ENCODE measurements at places on chromosomes 1 and 21. TPM values are rescaled to one million over a fixed set of nuclear protein-coding genes. Genes with fewer than 3 reads are reported as not detected.

Gene AIRE
- total RNA-seq = not detected

DNA sequence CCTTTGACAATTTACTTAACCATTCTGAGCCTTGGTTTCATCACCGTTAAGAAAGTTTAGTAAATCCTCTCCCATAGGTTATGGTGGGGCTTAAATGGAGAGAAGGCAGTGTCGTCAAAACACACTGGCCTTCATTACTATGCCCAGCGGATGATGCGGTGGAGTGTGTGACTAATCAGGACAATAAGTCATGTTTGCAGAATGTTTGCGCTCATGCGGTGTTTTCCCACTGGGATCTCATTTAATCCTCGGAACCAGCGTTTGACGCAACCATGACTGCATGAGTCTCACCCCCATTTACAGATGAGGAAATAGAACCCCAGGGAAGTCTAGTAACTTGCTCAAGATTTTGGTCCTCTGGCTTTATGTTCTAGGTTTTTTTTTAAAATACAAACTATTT is 17.5 kb downstream of the SLC26A9 start:
- DNase-seq = peak; percentile 95

- DNase-seq = no peak
These were observed 127.3 kb upstream of the POU3F1 start for GRCh38 chr1:38173848-38174247.

- DNase-seq = no peak
These were observed 105.5 kb downstream of the FASLG start for GRCh38 chr1:172764378-172764777.

GRCh38 chr1:56758135-56758534 is 61.1 kb downstream of the FYB2 start:
- DNase-seq = peak; percentile 65

- no peak for DNase-seq
These were observed 49.9 kb downstream of the SNX27 start for GRCh38 chr1:151661751-151662150.

GRCh38 chr1:150138044-150138443 is 11.7 kb upstream of the PLEKHO1 start:
- no peak for DNase-seq

GRCh38 chr21:14755086-14755485 is 209.0 kb upstream of the SAMSN1 start:
- no peak for DNase-seq

DNA sequence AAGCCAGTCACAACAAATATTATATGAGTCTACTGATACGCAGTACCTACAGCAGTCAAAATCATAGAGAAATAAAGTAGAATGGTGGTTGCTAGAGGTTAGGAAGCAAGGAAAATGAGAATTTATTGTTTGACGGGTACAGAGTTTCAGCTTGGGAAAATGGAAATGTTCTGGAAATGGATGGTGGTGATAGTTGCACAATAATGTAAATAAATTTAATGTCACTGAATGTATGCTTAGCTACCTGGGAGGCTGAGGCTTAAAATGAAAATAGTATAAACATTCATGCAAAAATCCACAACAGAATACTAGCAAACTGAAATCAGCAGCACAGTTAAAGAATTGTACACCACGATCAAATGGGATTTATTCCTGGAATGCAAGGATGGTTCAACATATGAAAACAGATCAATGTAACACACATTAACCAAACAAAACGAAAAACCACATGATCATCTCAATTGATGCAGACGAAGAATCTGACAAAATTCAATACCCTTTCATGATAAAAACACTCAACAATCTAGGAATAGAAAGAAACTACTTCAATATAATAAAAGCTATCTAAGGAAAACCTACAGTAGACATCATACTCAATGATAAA is 10.7 kb downstream of the TUT4 start:
- DNase-seq = peak; percentile 14

Gene QSOX1
- total RNA-seq = 258 TPM

GRCh38 chr1:68142461-68142860 is 89.9 kb downstream of the WLS start:
- DNase-seq = no peak

- DNase-seq = no peak
These were observed 256.3 kb downstream of the TPR start for GRCh38 chr1:186118724-186119123.

Gene FCRL1
- not detected for total RNA-seq

Gene RNU1-2
- not detected for total RNA-seq

GRCh38 chr1:207313131-207313530 is 8.3 kb upstream of the CD55 start:
- peak; percentile 41 for DNase-seq

Gene NPHS2
- not detected for total RNA-seq

Gene LTN1
- total RNA-seq = 37.0 TPM

GRCh38 chr21:36728371-36729111 is 29.6 kb downstream of the SIM2 start:
- DNase-seq = peak; percentile 41

- no peak for DNase-seq
These were observed 2.7 kb upstream of the NEGR1 start for GRCh38 chr1:72285074-72285425.

GRCh38 chr1:93143136-93143535 is 37.1 kb downstream of the TMED5 start:
- DNase-seq = no peak

- DNase-seq = no peak
These were observed 1.6 kb downstream of the UBASH3A start for GRCh38 chr21:42405064-42406013.

DNA sequence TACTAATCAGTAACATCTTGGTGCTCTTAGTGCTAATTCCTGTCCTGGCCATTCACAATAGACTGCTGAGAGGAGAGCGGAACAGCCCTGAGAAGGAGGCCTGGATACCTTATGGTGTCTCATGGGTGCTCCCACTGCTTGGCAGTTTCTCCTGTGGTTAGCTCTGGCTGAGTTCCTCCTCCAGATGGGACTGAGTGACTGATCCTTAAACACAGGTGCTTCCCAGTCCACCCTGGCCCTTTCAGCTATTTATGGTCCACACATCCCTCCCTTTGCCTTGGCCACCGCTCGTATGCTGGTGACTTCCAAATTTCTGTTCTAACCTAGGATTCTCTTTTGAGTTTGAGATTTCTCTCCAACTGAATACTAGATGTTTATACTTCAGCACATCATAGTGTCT is 157.0 kb upstream of the CACNA1E start:
- no peak for DNase-seq

Gene ATP1A4
- total RNA-seq = not detected

GRCh38 chr1:155093911-155094621 is 15.4 kb downstream of the EFNA3 start:
- peak; percentile 60 for DNase-seq
